ENCODE measurements at places on chromosomes 7 and 10.
A peak's percentile ranks its signal among the peaks of the same experiment; 100 is the strongest.

DNA sequence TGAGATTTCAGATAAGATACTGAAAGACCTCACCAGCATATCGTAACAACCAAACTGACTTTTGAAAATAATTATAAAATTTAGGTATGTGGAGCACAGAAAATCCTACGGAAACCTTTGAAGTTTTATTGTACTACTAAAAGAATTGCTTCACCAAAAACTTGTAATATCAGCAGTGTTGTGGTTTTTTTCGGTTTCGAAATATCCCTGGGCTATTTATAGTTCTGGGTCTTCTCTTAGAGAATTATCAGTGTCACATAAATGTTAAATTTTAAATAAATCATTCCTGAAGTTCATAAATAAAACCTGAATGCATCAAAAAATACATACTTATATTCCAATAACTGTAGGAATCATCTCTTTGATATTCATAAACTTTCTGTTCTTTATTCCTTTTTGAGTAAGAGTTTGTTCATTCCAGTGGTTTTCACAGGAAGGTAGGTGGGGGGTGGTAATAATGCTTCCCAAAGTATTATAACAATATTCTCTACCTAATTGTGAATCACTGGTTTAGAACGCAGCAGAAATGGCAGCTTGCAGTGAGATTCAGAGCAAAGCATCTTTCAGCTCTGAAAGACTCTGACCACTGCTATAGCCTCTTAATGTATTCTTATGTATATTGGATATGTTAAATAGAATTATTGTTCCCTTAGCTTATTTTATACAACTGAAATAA is 60.2 kb downstream of the ZNF277 start:
- DNase-seq = no peak

- DNase-seq = no peak
Observed at GRCh38 chr10:4561296-4561695, 264.7 kb upstream of the AKR1E2 start.

DNA sequence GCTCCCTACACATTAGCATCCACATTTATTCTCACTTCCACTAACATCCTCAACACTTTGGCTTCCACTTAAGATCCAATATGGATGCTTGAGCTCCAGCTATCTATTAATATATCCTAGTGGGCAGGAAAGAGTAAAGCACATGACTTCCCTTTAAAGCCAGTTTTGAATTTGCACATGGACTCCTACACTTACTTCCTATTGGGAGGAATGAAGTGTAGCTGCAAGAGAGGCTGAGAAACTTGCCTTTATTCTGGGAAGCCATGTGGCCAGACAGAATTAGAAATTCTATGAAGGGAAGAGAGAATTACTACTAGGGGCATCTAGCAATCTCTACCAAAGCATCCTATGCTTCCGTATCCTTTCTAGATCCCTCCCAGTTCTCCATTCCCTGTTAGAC is 3.0 kb upstream of the TSPAN14 start:
- no peak for DNase-seq

GRCh38 chr7:136302049-136302448 is 324.9 kb upstream of the MTPN start:
- no peak for DNase-seq

GRCh38 chr10:111281516-111281915 is 204.7 kb downstream of the ADRA2A start:
- no peak for DNase-seq

GRCh38 chr10:126119599-126119998 is 223.2 kb downstream of the FANK1 start:
- DNase-seq = no peak

DNA sequence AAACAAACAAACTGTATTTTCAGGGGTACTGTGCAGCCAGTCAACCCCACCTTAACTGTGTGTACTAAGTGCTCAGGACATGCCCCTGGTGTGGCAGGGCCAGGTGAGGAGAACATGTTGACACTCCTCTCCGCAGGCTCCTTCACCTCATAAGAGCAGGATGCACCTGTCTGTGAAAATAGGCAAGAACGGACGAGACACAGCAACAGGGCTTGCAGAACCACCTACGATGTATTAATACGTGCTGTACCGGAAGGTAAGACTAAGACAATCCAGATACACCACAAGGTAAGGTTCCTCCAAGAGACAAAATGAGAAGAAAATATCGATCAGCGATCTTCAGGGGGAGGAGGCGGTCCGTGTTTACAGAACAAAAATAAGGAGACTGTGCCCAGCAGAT is 65.8 kb upstream of the CAMK2B start:
- no peak for DNase-seq

DNA sequence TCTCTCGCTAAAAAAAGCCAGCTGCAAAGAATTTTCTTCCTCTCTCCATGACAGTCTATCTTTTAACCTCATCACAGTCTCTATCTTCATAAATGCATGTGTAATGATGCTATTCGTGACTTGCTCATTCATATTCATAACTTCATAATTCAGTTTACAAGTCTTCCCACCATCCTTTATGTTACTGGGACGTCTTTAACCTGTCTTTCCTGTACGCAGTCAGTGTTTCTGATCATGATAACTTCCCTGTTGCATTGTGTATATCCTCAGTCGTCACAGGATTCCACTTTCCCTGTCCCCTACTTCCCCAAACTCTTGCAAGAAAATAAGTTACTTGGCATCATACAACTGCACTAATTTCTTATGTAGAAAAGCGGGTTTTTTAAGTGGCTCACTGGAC is 165.6 kb upstream of the ASAH2 start:
- DNase-seq = no peak

- DNase-seq = no peak
Observed at GRCh38 chr7:81210137-81211064, 291.6 kb upstream of the SEMA3C start.

DNA sequence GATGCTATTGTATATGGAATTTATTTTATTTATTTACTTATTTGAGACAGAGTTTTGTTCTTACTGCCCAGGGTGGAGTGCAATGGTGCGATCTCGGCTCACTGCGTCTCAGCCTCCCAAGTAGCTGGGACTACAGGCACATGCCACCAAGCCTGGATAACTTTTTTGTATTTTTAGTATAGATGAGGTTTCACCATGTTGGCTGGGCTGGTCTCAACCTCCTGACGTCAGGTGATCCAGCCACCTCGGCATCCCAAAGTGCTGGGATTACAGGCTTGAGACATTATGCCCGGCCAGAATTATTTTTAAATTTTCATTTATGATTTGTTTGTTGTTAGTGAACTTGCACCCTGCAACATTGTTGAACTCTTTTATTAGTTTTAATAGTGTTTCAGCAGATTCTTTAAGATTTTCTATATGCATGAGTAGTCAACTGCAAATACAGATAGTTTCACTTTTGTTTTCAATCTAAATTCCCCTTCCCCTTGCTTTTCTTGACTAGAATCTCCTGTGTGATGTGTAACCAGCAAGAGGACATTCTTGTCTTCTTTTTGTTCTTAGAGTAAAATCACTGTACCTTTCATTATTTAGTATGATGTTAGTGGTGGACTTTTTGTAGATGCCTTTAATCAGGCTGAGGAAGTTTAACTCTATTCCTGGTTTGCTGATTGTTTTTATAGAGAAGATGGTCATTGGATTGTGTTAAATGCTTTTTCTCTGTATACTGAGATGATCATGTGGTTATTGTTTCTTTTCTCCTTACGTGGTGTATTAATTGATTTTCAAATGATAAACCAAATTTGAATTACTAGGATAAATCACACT is 27.8 kb downstream of the ZNF33A start:
- no peak for DNase-seq

GRCh38 chr10:44180321-44181168 is 204.4 kb downstream of the CXCL12 start:
- DNase-seq = peak; percentile 88

DNA sequence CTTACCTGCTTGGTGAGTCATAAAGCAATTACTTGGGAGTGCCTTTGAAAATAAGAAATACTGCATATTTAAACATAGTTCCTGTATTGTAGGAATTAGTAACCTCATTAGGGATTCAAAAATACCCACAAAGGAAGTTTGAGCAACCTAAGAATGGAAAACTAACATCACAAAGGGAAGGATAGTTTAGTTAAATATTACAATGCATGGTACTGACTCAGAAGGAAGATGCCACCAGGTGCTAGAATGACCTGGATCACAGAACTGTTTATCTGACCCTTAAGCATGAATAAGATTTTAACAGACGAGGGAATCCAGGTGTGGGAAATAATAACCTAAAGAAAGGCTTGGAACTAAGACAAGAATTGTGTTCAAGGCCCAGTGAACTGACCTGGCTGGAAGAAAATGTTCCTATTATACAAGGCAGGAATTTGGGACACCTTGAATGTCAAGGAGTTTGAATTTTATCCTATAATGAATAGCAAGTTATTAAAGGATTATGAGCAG is 106.4 kb downstream of the GSAP start:
- no peak for DNase-seq

DNA sequence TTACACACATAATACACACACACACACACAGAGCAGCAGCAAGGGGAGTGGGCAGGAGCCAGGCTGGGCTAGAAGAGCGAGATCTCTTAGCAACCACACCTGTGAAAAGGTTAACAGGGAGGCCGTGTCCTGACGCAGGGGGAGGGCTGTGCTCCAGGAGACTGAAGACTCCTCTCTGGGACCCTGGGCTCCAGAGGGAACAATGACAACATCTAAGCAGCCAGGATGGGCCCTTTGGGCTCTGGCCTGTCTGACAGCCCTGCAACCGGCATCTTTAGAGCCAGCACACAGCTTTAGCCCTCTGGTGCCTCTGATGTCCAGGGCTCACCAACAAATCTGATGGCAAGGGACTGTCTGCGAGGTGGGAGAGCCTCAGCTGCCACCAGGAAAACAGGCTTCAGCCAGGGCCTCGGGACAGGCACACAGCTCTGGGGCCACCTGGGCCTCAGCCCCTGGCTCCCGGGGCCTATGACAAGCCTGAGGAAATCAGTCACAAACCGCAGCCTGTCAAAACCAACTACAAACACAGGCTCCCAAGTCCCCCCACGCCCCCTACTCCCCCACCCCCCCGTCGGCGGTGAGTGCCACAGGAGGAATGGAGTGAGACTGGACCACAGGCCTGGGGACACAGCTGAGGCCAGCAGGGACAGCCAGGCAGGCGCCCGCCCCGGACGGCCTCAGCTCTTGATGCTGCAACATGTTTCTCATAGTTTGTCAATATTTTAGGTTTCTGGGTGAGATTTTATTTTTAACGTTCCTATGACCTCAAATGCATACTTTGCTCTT is 102.8 kb downstream of the TNS3 start:
- no peak for DNase-seq

DNA sequence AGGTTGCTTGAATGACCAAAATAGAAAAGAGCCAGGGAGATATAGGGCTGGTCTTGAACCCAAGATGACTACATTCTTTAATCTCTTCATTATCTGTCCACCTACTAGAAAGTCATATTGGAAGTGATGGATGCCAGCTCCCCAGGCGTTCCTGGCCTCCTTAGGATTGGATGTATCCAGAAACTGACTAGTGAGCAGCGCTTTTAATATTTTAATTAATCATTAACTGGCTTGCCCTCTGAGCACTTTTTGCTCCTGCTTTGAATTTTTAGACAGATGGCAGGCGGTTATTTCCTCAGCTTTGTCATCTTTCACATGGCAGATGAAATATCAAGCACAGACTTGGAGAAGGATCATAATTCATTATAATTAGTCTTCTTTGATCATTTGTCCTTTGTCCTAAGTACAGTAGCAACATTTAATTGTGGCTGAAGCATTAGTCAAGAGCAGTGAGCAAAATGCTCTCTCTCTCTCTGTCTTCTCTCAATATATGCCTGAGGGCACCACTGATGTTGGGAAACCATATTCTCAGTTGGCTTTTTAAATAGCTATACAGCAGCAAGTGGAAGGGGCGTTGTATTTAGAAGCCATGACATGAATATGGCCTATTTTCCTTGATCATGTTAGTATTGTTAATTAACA is 588.0 kb downstream of the NRG3 start:
- no peak for DNase-seq

DNA sequence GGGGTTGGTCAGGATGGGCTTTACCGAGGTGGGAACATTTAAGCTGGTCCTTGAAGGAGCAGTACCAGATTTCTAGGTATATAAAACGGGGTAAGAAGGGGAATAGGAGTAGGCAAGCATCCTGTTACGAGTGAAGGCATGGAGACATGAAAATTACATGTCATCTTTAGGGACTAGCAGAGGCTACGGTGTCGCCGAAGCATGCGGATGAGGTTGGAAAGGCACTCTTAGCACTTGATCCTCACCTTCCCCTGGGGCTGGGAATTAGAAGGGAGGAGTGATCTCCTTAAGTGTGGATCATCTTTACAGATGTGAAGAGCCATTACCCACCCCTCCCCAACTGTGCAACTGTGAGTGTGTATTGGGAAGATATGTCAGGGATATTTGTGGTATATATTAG is 13.8 kb upstream of the ZRANB1 start:
- no peak for DNase-seq

GRCh38 chr10:91694170-91694794 is 61.4 kb upstream of the PPP1R3C start:
- no peak for DNase-seq

- DNase-seq = no peak
Observed at GRCh38 chr7:95376632-95377400, 19.4 kb downstream of the PON3 start.

DNA sequence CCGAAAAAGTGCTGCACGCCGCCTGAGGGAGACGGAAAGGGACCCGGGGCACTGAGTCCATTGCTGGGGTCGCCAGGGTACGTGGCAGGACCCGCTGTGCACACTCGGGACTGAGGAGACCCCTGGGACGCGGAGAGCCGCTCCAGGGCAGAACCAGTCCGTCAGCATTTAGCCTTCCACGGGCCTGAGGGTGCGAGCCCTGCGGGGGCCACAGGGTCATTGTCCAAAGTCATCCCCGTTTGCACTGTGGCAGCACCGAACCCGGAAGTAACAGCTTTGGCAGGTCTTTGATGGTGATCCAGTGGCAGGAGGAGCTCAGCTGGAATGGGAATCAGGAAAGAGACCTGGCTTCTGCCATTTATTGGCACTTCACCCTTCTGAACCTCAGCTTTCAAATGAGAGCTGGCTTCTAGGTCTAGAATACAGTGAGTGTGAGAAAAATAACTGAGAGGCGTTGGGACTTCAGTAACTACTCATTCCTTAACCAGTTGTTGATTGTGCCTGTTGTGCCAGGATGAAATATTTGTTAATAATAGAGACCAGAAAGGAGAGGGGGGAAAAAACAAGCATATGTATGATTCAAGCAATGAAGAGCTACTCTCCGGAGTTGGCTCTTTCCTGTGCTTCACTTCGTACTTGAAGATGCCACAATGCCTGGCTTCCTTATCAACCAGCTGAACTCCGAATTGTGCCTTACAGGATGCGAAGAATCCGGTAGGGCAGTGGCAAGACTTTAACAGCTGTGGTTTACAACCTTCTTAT is 811 bp upstream of the ARHGAP12 start:
- peak; percentile 85 for DNase-seq

- DNase-seq = no peak
Observed at GRCh38 chr7:156209087-156209486, 396.8 kb upstream of the SHH start.

Data from sigmoid colon (tissue), 7 donors.